Right hindlimb (tissue), 1 donor: ENCODE measurements at places on chromosomes 2 and 18.

DNA sequence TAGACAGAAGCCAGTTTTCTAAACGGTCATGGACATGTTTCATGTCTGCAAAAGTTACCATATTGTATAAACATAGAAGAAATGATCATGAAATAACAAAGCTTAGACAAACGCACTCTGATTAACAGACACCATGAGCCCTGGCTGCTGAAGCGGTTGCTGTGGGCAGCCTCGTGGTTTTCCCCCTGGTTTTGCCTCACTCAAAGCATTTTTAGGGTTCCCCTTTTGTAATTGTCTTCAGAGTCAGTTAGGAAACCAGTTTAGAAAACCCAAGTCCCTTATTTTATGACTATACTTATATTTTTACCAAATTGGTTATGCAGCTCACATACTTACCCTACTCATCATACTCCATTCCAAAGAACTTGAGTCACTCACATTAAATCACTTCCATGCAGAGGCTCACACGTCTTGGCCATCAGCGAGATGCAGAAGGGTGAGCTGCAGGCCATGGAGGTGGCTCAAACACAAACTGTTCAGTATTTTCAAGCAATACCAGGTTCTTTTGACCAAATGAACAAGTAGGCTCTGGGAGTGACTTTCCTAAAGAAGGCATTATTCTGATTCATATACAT lies 105.6 kb upstream of the SALL3 start:
- no peak for DNase-seq

DNA sequence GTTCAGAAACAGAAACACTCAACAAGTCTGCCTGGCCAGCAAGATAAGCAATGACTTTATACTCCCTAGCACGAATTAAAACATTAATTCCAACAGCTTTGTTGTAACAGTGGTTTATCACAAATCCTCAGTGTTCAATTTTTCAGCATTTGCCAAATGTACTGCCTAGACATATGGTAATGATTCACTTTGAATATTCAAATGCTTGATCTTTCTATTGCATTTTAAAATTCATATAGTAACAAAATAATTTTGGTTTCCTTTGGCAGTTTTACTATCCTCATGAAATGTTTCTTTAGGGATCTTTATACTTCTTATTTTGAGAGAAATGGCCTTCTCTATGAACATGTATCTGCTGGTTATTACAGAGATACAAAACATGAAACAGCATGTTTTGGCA lies 851.8 kb upstream of the NXPH2 start:
- no peak for DNase-seq

- DNase-seq = no peak
Observed at GRCh38 chr2:189698020-189698887, 23.8 kb downstream of the ANKAR start.

- peak; percentile 47 for DNase-seq
Observed at GRCh38 chr2:197108758-197109157, 182.3 kb upstream of the PGAP1 start.

GRCh38 chr18:35030277-35030989 lies 10.8 kb upstream of the MAPRE2 start:
- no peak for DNase-seq
